ENCODE measurements at places on chromosomes 7 and 10. TPM values are rescaled to one million over a fixed set of nuclear protein-coding genes. Genes with fewer than 3 reads are reported as not detected.

The ASAH2B gene
- 1.6 TPM for total RNA-seq

The PAX2 gene
- total RNA-seq: 7.5 TPM

The NKX1-2 gene
- total RNA-seq: not detected

The CALHM3 gene
- not detected for total RNA-seq

The DRGX gene
- total RNA-seq: not detected

The NKX6-2 gene
- 0.14 TPM for total RNA-seq

The HSPA12A gene
- 8.9 TPM for total RNA-seq

The STAG3 gene
- total RNA-seq: 0.69 TPM

The TAS2R41 gene
- not detected for total RNA-seq

The SEMA3A gene
- total RNA-seq: 13.7 TPM

The CDHR3 gene
- 0.17 TPM for total RNA-seq

The URGCP gene
- 17.6 TPM for total RNA-seq

The CDK14 gene
- 5.3 TPM for total RNA-seq

The ENKUR gene
- total RNA-seq: not detected

The ODAD2 gene
- total RNA-seq: 1.7 TPM

The VAX1 gene
- total RNA-seq: not detected

The MEIG1 gene
- not detected for total RNA-seq

The DEPP1 gene
- total RNA-seq: 7.4 TPM

The CREM gene
- 26.9 TPM for total RNA-seq

The MSMB gene
- not detected for total RNA-seq

The NRF1 gene
- total RNA-seq: 6.6 TPM

The ZCCHC24 gene
- 4.7 TPM for total RNA-seq

The PIP gene
- total RNA-seq: not detected

The TDRD1 gene
- total RNA-seq: not detected

The GPR85 gene
- 0.22 TPM for total RNA-seq

The CASP2 gene
- 18.7 TPM for total RNA-seq

The PON2 gene
- total RNA-seq: 147 TPM

The OR2AE1 gene
- total RNA-seq: not detected

The SMNDC1 gene
- 4.1 TPM for total RNA-seq

The ADAM8 gene
- total RNA-seq: 26.0 TPM

The EFCAB10 gene
- not detected for total RNA-seq

The PAPOLB gene
- not detected for total RNA-seq

The FAM25G gene
- not detected for total RNA-seq

The GDF2 gene
- total RNA-seq: not detected

The UCMA gene
- not detected for total RNA-seq

The CCDC136 gene
- 4.5 TPM for total RNA-seq

The AMPH gene
- total RNA-seq: 0.07 TPM

The RPP38 gene
- 19.9 TPM for total RNA-seq

The HTR7 gene
- 0.06 TPM for total RNA-seq

The CRHR2 gene
- not detected for total RNA-seq

The MET gene
- total RNA-seq: 155 TPM

The ANKRD22 gene
- total RNA-seq: 0.12 TPM

The ACHE gene
- 0.51 TPM for total RNA-seq

The UFSP1 gene
- total RNA-seq: 4.3 TPM

The SPDYE1 gene
- total RNA-seq: not detected

The PTPRZ1 gene
- not detected for total RNA-seq

The OPN4 gene
- not detected for total RNA-seq
